ENCODE measurements at places on chromosomes 3 and 15.

GRCh38 chr3:179590669-179591068 lies 13.8 kb downstream of the MRPL47 start:
- no peak for DNase-seq

DNA sequence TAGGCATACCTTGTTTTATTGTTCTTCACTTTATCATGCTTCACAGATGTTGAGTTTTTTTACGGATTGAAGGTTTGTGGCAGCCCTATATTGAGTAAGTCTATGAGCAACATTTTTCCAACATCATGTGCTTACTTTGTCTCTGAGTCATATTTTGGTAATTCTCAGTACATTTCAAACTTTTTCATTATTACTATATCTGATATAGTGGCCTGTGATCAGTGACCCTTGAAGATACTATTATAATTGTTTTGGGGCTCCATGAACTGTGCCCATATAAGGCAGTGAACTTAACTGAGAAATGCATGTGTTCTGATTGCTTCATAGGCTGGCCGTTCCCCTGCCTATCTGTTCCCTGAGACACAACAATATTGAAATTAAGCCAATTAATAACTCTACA lies 42.8 kb upstream of the NSMCE3 start:
- no peak for DNase-seq

DNA sequence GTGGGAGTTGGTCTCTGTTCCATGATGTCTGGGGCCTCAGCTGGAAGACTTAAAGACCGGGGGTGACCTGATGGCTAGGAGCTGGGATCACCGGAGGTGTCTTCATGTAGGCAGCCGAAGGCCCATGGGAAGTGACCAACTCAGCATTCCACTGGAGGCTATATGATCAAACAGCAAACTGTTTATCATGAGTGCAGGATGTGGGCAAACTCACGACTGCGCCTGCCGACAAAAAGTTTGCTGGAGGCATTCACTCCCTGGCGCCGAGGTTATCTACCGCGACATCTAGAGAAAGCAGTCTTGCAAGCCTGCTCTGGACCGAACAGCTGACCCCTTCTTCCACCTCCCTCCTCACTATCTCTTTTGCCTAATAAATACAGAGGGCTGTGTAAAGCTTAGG lies 62.7 kb upstream of the NR2C2 start:
- peak; percentile 54 for DNase-seq

- DNase-seq = no peak
These were observed 29.0 kb downstream of the IL17RD start for GRCh38 chr3:57135964-57136719.

- no peak for DNase-seq
These were observed 45.0 kb downstream of the MYO5A start for GRCh38 chr15:52483707-52484106.

GRCh38 chr3:189720736-189721417 lies 89.7 kb downstream of the TP63 start:
- DNase-seq = no peak

DNA sequence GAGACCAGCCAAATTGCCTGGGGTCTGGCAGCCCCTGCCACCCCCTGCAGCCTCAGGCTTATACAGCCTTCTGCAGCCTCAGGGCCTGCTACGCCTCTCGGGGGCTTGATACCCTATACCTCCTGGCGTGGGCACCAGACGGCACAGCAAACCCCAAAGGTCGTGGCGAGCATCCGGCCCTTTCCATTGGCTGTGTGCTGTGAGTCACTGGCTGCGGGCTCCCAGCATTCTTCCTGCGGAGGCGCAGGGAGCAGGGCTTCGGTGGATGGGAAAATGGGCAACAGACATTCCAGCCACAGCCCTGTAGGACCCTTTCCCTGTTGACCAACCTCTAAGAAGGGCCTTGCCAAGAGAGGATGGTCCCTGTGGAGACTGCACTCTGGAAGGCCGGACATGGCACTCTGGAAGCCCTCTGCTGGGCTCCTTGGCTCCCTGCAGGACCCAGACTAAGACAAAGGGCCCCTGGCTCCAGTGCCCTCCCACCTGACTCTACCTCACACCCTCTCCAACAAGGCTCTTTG lies 59.6 kb downstream of the ITGA11 start:
- DNase-seq = no peak

DNA sequence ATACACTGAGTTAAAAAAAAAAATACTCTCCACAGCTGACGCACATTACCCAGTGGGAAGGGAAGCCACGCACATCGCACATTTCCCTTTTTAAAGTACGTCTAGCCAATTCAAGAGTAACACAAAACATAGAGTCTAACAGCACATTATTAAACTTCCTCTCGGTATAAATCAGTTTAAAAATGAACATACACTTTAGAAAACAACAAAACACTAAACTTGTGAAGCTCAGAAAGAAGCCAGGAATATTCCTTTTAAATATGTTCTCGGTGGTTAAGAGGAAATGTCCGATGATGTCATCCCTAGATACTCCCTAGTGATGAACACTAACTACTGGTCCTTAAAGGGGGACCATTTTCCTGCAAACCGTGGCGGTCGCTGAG lies 721 bp downstream of the MYEF2 start:
- DNase-seq = peak; percentile 16

- DNase-seq = no peak
These were observed 106.4 kb downstream of the MINAR1 start for GRCh38 chr15:79538527-79538926.

GRCh38 chr3:49183873-49184272 lies 12.5 kb downstream of the KLHDC8B start:
- no peak for DNase-seq

- no peak for DNase-seq
These were observed 42.0 kb downstream of the ATP2C1 start for GRCh38 chr3:130935761-130936492.

GRCh38 chr15:100472736-100473135 lies 56.0 kb downstream of the CERS3 start:
- DNase-seq = no peak

DNA sequence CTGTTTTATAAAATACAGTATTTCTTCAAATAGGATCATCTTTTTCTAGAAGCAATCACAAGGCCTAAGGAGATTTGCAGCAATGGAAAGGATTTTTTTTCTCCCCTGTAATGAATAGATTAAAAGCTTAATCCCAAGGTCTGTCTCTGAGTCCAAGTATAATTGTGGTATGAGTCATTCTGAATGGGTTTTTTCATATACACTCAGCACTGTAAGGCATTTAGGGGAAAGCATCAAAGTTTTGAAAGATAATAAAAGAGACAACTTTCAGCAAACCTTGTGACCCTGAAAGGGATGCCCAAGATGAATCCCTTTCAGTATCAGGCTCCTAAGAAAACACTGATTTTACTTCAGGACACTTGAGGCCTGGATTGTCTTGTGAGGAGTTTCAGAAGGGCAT lies 23.3 kb upstream of the LARS2 start:
- DNase-seq = no peak

- DNase-seq = peak; percentile 61
These were observed 81.5 kb downstream of the SLC25A26 start for GRCh38 chr3:66302288-66302687.

GRCh38 chr3:50649451-50649931 lies 25.2 kb upstream of the DOCK3 start:
- no peak for DNase-seq

DNA sequence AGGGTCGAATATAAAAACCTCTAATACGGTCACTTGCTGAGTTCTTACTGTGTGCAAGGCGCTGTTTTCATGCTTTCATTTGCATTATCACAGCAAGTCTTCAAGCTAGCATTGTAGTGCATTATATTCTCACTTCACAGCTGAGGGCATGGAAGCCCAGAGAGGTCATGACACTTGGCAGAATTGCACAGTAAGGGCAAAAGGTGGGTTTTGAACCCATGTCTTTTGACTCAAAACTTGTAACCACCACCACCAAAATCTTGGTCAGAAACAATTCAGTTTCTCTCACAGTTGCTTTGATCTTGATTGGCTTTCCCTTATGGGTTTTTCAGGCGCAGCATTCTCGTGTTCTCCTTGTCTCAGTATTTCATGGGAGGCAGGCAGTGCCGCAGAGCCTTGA lies 371.1 kb downstream of the PTPRG start:
- no peak for DNase-seq

DNA sequence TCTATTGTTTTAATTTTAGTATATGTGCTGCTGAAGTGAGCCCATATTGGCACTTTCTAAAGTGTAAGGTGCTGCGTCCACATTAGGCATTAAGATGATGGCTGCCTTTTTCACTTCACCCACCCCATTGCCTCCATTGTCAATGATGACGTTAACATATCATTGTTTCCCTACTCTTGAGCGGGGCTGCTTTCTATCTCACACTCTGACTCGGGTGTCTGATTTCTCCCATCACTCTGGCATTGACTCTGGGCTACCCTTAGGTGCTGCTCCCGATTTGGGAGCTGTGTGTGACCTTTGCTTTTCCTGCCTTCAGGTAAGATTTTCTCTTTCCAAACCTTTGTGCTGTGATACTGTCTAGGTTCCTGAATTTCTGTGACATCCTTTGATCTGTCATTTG lies 28.8 kb downstream of the CGNL1 start:
- no peak for DNase-seq

DNA sequence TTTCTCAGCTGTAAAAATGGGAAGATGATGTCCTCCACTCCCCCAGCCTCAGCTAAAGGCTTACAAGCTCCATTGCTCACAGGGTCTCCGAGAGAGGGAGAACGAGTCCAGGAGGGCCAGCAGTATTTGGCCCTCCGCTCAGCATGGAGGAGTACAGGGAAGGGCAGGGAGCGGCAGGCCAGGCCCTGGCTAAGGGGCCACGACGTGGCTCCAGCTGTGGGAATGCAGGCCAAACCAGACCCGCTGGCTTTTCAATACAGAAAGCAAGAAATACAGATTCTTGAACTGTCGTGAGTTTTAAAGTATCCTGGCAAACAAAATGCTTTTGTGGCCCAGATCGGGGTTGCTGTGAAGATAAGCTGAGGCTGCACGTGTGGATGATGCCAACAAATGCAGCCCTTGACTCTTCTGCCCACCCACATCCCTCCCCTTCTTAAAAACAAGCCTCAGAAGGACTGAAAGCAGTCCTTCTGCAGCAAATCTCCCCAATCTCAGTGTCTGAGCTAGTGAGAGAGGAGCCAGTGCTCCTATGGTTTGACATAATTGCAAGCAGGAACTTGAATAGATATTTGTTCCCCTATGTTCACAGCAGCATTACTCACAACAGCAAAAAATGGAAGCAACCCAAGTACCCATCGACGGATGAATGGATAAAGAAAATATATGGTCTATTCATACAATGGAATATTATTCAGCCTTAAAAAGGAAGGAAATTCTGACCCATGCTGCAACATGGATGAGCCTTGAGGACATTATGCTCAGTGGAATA lies 18.5 kb upstream of the FBLN2 start:
- no peak for DNase-seq

DNA sequence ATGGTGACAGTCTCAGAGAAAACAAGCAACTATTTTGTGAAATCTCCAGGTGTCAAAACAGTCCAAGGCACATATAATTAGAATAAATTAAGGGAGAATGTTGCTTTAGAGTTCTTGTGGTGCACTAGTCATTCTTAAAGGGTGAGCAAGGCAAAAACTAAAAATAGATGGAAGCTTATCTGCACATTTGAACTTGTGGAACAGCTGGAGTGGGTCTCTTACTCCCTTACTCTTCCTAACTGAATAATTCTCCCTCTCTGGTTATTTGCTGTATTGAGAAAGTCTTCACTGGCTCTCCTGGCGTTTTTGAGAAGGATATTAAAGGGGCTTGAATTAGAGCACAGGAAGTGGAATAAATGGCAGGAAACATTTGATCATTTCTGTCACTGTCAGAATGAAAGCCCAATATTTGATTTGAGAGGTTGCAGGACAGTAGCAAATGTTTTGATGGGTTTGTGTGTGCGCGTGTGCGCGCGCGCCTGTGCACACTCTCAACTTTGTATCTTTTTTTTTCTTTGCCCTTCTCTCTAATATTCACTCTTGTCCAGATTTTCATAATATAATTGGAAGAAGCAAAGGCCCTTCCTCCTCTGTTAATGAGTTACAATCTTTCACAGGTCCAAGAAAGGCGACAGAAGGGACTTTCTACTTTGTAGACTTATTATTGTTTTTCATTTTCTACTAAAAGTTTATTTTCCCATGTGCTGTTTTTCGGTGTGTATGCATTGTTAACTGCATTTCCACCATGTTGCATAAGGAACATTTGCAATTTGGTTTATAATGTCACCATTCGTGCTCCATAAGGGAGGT lies 40.9 kb downstream of the AKAP13 start:
- DNase-seq = no peak

Data from activated CD8-positive, alpha-beta T cell treated with anti-CD3 and anti-CD28 coated beads for 36 hours (primary cell).